ENCODE measurements at places on chromosomes 13 and 19.

GRCh38 chr19:43872547-43873336 lies 45.6 kb downstream of the ZNF283 start:
- no peak for DNase-seq

- no peak for DNase-seq
Measured at GRCh38 chr19:36398571-36398970, 19.6 kb upstream of the ZFP14 start.

DNA sequence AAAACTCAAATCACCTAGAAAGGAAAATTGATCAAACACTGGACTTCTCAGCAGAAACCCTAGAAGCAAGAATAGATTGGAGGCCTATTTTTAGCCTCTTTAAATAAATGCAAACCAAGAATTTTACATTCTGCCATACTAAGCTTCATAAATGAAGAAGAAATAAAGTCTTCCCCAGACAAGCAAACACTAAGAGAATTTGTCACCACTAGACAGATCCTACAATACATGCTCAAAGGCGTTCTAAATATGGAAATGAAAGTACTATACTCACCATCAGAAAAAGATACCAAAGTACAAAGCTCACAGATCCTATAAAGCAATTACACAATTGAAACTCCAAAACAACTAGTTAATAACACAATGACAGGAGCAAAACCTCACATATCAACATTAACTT lies 578.1 kb downstream of the UQCRFS1 start:
- DNase-seq: no peak

DNA sequence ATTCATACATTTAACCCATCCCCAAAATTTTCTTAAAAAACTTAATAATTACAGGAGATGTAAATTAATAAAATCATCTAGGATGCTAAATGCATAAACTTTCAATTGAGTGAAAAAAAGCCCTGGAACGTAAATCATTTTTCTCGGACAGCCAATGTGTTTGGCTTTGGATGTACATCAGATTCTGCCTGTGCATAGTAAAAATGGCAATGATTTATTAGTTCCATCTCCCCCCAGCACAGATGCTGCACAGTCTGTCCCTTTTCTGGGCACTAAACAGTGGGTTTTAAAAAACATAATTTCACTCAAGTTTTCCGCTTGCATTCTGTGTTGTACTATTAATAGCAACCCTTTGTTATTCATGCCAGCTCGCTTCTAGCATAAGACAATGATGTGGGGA lies 147.7 kb downstream of the TM9SF2 start:
- DNase-seq: no peak

DNA sequence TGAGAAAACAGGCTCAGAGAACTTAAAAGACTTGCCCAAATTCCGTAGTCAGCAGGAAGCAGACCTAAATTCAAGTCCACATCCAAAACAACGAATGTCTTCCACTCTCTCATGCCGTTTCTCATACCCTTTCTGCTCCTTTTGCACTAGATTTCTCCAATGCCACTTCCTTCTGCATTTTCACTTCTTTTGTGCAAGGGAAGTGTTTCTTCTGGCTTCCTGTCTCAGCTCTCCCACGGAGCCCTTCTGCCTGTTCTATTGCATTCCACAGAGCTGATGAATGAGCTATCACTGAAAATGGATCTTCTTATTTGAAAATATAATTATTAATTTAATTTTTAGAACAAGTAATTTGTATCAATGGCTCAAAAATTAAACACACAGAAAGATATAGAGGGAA lies 56.1 kb upstream of the STK24 start:
- DNase-seq: no peak

GRCh38 chr19:29629836-29630534 lies 23.9 kb downstream of the POP4 start:
- DNase-seq: no peak

DNA sequence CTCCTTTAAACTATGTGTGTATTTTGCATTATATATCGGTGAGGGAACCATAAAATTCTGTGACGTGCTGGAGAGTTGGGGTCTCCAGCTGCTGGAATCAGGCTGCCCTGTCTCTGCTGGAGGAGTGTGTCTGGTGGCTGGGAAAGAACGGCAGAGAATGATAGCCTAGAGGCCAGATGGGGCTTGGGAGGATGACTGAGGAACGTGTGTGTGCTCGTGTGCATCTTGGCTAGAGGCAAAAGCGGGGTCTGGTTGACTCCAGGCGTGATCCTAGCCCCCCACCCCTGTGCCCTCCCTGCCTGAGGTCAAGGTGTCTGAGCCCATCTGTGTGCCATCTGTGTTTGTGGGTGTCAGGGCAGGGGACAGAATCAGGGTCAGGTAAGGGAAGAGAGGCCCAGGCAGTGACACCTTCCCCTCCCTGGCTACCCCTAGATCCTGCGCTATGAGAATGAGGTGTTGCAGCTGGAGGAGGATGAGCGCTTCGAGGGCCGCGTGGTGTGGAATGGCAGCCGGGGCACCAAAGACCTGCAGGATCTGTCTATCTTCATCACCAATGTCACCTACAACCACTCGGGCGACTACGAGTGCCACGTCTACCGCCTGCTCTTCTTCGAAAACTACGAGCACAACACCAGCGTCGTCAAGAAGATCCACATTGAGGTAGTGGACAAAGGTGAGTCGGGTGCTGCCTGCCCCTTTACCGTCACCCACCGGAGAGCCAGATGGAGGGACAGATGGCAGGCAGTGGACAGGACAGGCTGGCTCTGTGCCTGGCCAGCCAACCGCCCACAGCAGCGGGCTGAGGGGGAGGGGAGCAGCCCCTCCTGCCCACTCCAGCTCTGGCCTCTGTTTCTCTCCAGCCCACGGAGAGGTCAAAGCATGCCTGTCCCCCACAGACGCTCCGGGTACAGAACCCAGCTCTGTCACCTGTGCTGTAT lies 3.1 kb downstream of the SCN1B start:
- DNase-seq: no peak

DNA sequence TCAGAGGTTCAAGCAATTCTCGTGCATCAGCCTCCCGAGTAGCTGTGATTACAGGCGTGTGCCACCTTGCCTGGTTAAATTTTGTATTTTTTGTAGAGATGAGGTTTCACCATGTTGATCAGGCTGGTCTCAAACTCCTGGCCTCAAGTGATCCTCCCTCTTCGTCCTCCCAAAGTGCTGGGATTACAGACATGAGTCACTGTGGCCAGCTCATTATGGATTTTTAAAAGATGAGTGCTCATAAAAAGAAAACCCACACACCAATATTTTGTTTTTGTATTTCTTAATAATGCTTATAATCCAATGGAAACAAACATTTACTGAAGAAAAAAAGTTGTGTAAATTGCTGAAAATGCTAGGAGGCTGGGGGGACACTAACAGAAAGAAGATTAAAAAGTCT lies 5.0 kb upstream of the MICU2 start:
- DNase-seq: no peak

DNA sequence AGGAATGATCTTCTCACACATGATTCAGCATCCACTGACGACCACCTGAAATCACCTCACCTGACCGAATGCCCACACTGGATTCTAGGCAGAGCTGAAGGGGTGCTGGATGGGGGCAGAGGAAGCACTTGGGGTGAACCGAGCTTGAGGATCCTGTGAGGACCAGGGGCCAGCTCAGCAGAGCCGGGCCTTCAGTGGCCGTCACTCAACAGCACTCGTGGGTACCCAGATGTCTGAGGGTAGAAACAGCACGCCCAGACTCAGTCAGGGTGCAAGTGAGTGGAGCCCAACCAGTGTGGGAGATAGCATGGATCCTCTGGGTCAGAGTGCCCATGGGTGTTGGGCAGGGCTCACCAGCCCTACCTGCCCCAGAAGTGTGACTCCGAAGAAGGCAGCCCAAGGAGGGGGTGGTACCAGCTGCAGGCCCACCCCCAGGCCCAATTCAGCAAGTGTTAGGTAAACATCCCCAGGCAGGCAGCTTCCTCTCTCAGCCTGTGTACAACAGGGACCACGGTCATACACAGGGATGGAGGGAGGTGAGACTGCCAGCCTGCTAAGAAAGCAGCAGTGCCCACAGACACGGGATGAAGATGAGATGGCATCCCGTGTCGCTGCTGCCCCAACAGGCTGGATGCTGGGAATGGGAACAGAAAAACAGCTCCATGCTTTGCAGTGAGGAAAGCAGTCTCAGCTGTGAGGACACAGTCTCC lies 16.6 kb downstream of the GJA3 start:
- DNase-seq: no peak

GRCh38 chr13:77730572-77730971 lies 33.1 kb downstream of the SLAIN1 start:
- no peak for DNase-seq

All from NCI-H1436 (cell line).